Left cardiac atrium (tissue), 4 donors: ENCODE measurements at places on chromosomes 6 and 20. TPM values are rescaled to one million over a fixed set of nuclear protein-coding genes. Genes with fewer than 3 reads are reported as not detected.

LY6G6F gene
- not detected for total RNA-seq

RIPOR2 gene
- 4.8 TPM for total RNA-seq

LTA gene
- not detected for total RNA-seq

DNA sequence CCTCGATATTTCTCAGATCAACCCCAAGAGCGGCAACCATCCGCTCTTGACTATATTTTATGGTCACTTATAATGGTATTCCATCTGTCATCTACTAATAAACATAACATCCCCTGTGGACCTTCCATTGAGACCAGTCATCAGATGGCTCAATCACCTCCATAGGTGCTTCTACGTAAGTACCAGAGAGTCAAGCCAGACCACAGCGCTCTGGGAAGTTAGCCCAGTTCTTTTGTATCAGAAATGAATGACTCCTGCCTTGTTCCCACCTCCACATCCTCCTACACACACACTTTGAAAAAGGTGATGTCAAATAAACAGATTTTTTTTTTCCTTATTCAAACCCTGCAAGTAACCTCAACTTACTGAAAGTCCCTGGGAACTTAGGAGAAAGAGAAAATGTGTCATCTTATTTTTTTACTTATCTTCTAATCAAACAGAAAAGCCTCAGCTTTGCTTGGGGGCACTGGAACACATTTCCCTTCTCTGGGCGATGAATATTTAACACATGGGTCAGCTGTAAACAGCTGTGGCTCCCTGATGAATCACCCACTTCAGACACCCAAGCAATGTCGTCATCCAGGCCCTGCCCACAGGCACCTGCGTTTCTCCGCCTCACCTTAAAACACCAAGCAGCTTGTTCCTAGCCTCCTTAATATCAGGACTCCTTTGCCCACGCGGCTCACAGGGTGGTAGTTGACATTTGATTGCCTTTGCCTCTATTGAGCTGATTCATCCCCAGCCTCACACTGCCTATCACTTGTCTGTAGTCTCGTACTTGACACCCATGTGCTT, 121.4 kb upstream of the LY86 start:
- DNase-seq: no peak

- no peak for DNase-seq
Measured at GRCh38 chr6:167054987-167055386, 55.8 kb downstream of the CEP43 start.

DNA sequence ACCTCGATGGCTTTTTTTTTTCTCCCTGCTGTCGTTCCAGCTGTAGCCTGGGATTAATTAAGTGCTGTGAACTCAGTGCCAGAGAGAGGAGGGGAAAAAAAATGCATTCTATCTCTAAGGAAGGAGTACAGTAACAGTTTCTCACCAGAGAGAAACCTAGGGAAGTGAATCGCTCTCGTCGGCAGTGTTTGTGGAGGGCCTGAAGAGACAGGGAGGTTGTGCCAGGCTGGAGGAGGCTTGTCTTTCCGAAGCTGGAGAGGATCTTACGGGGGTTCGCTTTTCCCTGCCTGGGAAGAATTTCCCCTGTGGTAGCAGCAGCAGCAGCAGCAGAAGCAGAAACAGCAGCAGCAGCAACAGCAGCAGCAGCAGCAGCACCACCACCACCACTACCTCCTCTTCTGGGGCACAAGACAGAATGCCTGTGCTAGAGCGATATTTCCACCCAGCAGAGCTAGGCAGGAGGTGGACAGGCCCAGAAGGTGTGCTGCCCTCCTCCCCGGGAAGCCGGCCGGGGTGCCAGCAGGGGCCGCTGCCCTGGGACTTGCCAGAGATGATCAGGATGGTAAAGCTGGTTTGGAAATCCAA, 186.5 kb downstream of the PDE7B start:
- peak; percentile 41 for DNase-seq

DNA sequence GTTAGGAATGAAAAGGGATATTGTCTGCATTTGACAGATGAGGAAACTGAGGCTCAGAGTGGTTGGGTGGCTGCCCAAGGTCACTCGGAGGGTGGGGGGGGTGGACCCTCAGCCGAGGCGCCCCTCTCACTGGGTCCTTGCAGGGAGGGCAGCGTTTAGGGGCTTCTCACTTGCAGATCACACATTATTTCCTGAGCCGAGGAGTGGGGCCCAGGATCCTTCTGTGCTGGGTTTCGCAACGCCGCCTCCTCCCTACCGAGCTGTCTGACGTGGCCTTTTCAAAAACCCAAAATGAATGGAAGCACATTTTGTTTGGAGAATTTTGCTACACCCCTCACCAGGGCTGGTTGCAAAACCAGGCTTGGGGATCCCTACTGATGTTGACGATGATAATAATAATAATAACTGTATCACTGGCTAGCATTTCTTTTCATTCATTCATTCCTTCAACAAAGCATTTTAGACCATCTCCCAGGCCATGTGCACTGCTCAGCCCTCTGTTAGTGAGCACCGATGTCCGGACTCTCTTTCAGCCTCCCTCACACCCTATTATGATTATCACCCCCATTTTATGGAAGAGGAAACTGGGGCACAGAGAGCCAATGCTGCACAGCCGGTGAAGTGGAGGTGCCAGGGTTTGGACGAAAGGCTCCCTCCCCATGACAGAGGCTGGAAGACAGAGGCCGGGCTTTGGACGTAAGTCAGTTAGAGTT, 5.2 kb downstream of the DLGAP4 start:
- DNase-seq: no peak

GRCh38 chr6:53615633-53616449, 49.7 kb downstream of the KLHL31 start:
- no peak for DNase-seq
